Osteocyte (in vitro differentiated cells): ENCODE measurements at places on chromosomes 16 and 17.

- no peak for DNase-seq
These were observed 97.2 kb downstream of the NOG start for GRCh38 chr17:56690441-56691291.

DNA sequence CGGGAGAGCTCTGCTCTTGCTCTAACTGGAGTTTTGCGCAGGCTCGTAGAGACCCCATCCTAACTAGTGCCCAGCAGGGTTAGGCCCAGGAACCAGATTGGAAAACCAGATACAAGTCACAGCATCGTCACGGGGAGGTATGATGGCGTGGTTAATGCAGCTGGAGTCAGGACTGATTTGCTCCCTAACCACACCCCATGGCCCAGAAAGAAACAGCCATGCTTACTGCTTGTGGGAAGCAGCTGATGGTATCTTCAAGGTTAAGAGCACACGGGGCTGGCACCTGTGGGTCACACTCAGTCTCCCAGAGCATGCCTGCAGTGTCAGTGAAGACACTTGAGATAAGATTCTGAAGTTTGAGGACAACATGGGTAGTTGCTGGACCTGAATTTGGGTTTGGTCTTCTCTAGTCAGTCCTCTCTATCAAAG lies 60.2 kb downstream of the WIPI1 start:
- DNase-seq = no peak

GRCh38 chr17:78665952-78666920 lies 89.0 kb upstream of the DNAH17 start:
- DNase-seq = no peak

- DNase-seq = no peak
These were observed 455 bp downstream of the ATP1B2 start for GRCh38 chr17:7651097-7651664.
